ENCODE measurements at places on chromosomes 2 and 18. TPM values are rescaled to one million over a fixed set of nuclear protein-coding genes. Genes with fewer than 3 reads are reported as not detected.

DNA sequence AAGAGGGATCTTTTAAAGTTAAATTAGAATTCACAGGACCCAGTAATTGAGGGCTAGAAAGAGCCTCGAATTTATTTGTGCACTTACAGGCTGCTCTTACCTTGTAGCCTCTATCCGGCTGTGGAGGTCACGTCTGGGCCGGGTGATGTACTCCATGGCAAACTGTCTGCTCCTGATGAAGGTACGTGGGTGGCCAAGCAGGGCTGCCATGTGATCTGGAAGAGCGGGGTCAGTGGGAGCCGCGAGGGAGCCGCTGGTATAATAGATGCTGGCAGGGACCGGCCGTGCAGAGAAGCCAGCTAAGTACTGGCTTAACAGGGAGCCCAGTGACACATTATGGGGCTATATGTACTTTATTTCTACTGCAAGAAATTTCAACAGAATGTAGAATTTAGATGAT lies 59.2 kb downstream of the ADI1 start:
- DNase-seq = no peak

DNA sequence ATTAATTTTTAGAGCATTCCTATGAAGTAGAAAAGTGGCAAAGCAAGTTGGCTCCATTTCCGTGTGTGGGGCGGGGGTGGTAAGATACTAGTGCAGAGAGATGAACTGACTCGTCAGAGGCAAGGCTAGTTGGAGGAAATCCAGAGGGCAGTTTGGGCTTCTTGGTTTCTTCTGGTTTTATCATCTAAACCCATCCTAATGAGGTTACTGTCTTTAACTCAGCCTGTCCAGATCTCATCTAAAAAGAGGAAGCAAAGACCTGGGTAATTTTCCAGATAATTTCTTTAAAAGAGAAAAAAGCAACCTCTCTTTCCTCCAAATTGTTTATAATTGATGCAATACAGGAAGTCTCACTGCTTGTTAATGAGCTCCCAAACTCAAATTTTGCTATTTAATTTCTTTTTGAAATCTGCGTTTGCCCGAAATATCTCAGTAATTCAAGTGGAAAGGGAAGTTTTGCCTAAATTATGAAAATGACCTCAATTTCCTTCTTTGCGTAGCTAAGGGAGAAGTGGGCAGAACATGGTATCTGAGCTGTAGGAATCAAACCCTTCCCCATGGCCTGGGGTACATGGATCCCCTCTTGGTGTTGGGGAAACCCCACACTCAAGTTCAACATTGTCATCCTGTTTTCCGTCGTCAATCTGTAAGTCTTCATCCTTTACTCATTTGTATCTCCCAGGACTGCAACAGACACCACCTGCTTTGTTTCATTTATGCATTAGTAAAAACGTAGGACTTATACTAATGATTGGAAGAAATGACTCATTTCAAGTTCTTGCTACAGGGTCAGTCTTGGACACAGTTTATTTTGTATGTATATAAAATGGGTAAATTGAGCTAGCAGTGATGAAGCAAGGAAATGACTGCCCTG lies 89.1 kb upstream of the KLF7 start:
- DNase-seq = peak; percentile 37

- no peak for DNase-seq
Observed at GRCh38 chr18:62976227-62976626, 260.9 kb downstream of the PHLPP1 start.

DNA sequence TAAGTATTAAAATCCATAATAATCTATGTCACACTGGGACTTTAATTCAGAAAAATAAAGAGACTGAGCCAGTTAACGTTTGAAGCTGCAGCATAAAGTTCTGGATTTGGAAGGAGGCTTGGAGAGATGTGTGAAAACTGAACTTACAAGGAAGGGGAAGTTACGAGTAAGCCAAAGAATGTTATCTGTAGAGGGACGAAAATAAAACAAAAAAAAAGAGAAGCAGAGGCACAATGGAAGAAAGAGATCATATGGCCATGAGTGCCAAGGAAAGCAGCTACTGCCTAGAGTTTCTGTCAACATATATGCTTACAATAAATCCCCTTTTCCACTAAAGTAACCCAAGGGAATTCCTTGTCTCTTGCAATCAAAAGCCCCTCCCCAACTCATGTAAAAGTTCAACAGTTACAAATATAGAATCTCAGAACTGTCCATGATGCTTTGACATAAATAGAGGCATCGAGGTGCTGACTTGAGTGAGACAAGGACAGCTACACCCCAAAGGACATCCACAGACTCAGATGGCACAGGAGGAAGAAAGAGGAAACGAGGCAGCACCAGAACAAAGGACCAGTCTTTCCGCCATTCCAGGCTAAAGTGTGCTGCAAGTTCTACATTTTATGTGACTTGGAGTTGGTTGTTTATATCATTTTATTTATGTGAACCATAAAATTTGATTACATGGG lies 16.1 kb upstream of the ARL5A start:
- peak; percentile 25 for DNase-seq

DNA sequence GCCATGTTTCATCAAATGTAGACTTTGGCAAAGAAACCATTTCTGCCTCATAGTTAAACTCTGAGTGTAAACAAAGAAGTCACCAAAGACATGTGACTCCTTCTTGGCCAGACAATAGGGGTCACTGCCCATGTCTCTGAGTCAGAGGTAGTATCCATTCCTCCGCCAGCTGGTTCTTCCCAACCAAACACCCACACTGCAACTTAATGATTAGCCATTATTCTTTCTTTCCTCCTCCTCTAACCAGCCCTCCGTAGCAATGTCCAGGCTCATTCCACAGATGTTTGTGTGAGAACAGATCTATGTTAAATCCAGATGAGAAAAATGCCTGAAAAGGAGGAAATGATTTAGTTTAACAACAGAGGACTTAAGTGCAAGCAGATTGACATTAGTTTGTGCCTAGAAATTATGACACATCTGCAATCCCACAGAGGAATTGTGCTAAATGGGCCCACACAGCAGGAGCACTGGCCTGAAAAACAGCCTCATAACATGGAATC lies 127.9 kb upstream of the SH3BP4 start:
- DNase-seq = no peak

DNA sequence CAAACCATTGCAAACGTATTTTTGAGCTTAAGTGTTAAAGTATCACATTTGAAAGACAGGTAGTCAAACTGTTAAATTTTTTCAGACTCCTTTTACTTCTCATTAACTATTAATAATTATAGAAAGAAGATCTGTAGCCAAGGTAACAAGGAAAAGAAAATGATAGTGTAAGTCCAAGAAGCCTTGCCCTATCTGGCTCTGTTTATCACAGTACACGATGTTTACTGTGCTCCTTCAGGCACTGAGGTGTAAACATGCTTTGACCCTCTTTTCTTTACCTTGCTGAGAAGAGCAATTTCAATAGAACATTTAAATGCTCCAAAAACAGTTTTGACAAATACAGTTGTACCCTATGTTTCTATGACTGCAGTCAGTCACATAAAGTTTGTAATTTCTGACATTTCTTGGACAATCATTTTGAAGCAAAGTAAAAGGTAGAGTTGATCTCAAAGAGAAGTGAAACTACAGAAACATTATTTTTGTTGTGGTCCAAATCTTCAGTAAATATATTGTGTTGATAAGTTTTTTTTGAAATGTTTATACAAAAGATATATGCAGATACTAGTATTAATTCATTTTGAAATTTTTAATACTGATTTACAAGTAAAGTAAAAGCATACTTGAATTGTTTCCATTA lies 152.6 kb upstream of the KYNU start:
- DNase-seq = no peak

- DNase-seq = peak; percentile 58
Observed at GRCh38 chr2:38178119-38178518, 102.2 kb upstream of the CYP1B1 start.

- DNase-seq = peak; percentile 39
Observed at GRCh38 chr2:47896450-47896968, 9.8 kb downstream of the FBXO11 start.

- no peak for DNase-seq
Observed at GRCh38 chr2:160278879-160279177, 78.8 kb upstream of the ITGB6 start.

- no peak for DNase-seq
Observed at GRCh38 chr18:21265971-21266673, 24.1 kb downstream of the GREB1L start.

GRCh38 chr2:162301151-162301804 lies 17.2 kb downstream of the IFIH1 start:
- peak; percentile 73 for DNase-seq

- no peak for DNase-seq
Observed at GRCh38 chr18:27276886-27277285, 91.8 kb upstream of the CHST9 start.

DNA sequence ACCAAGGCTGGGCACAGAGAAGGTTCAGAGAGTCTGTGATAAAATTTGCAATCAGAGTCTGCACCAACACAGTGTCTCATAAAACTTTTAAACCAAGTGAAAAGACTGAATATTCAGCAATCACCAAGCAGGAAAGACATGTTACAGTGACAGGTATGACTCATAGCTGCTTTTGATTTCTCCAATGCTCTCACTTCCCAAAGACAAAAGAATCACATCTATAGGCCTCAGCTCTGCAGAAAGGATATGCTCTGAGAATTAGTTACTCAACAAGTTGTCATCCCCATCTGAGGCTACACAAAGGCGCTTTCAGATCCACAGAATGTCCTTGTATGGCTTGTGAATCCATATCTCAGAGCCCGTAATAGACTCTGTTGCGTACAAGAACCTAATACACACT lies 92.5 kb downstream of the KCNF1 start:
- DNase-seq = peak; percentile 4

- no peak for DNase-seq
Observed at GRCh38 chr2:43925431-43925830, 70.4 kb downstream of the LRPPRC start.

DNA sequence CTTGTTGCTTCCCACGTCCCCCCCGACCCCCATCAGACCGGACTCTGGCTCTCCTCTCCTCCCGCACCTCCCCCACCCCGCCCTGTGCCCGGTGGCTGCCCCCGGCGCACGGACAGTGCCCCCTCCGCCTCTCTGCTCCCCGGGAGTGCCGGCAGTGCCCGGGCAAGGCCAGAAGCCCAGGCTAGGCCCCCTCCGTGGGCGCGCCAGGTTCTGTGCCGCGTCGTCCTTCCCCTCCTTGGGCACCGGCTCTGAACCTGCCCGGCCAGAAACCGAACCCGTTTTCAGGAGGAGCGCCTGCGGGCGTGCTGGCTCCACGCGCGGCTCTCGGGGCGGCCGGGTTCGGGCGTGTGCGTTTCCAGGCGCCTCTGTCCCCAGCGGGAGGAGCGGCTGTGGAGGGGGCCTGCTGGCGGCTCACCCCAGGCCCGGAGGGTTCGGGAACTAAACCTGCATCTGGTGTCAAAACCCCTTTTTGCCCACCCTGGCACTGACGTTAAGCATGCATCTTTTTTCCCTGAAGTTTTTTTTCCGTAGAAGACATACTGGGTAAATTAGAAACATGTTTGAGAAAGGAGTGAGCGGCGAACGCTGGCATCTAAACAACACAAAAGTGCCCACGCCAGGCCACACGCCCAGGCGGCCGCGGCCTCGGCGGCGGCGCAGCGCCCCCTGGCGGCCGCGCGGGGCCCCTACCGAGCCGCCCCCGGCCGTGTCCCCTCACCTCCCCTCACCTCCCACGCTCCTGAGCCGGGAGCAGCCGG lies 123.9 kb upstream of the SLC1A4 start:
- peak; percentile 72 for DNase-seq

- no peak for DNase-seq
Observed at GRCh38 chr2:210429403-210430137, 47.0 kb downstream of the LANCL1 start.

- DNase-seq = no peak
Observed at GRCh38 chr18:12422936-12423335, 15.2 kb downstream of the PRELID3A start.

DNA sequence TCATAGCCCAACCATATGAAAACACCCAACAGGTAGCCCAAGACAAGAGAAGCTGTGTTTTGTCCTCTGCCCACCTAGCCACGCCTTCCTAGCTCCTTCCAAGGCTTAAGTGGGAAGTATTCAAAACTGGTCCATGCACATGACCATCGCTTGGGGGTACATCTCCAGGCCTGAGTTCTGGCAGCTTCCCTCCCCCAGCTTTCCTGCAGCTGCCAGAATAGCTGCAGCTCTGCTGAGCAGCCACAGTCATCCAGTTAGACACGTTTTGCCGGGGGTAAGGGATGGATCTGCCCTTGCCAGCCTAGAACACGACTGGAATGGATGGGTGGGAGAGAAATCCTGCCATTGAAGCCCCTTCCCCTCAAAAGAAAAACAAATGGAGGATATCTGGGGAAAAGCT lies 166.8 kb downstream of the NRP2 start:
- no peak for DNase-seq

DNA sequence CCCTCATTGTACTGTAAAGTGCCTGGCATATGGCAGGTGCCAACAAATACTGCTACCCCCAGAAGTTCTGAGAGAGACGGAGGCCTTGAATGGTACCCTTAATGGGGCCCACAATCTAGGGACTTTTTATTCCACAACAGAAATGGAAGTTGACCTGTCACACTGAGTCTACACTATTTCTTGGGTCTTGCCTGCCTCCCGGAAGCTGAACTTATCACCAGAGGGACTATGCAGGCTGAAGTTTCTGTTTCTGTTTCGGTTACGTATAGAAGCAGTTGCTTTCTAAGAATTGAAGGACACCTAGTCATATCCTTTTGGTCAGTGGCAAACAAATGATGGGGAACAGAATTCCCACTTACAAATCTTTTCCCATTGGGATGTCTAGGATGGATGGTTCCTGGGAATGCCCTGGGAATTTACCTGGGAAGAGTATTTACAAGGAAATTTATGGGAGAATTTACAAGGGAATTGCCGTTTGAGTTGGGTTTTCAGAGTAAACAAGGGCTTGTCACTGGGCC lies 74.2 kb downstream of the HS1BP3 start:
- peak; percentile 38 for DNase-seq

GRCh38 chr18:64219517-64219916 lies 70.6 kb upstream of the LINC00305 start:
- no peak for DNase-seq

GRCh38 chr18:55744206-55744605 lies 156.2 kb upstream of the TCF4 start:
- DNase-seq = no peak

DNA sequence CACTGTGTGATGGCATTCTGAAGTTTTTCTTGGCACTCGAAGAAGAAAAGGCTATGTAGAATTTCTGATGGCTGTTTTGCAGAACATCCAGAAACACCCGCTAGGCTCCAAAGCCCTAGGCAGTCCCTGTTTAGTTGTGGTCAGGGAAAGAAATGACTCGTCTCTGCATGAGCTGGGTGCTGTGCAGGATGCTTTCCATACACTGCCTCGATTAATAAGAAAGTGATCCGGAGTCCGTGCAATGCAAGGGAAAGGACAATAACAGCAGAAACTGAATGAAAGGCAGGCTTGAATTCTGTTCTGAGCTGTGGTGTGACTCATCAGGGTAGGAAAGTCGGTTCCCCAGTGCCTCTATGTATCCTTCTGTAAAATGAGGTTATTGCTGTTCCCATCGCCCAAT lies 18.7 kb downstream of the MAPRE3 start:
- DNase-seq = no peak

- no peak for DNase-seq
Observed at GRCh38 chr2:219908538-219908937, 281.1 kb downstream of the SLC4A3 start.

Gene LAPTM4A
- polyA plus RNA-seq = 442 TPM

Gene SNED1
- polyA plus RNA-seq = 3.4 TPM

Gene CGREF1
- not detected for polyA plus RNA-seq

Gene ALK
- polyA plus RNA-seq = not detected

Gene SERPINB4
- polyA plus RNA-seq = not detected

Gene FAM237A
- not detected for polyA plus RNA-seq

Gene POTEI
- polyA plus RNA-seq = not detected

Gene ST6GAL2
- not detected for polyA plus RNA-seq

Measured in CD14-positive monocyte (primary cell).